LHCN-M2 (cell line): ENCODE measurements at places on chromosomes 11 and 22. TPM values are rescaled to one million over a fixed set of nuclear protein-coding genes. Genes with fewer than 3 reads are reported as not detected.

MEN1 gene
- 19.8 and 25.3 TPM in 2 replicates for total RNA-seq

- DNase-seq = no peak
Measured at GRCh38 chr11:111601636-111601978, 642 bp upstream of the SIK2 start.

DHCR7 gene
- 26.9 and 36.2 TPM in 2 replicates for total RNA-seq

- no peak for DNase-seq
Measured at GRCh38 chr22:46672731-46673130, 52.5 kb downstream of the GRAMD4 start.

DNA sequence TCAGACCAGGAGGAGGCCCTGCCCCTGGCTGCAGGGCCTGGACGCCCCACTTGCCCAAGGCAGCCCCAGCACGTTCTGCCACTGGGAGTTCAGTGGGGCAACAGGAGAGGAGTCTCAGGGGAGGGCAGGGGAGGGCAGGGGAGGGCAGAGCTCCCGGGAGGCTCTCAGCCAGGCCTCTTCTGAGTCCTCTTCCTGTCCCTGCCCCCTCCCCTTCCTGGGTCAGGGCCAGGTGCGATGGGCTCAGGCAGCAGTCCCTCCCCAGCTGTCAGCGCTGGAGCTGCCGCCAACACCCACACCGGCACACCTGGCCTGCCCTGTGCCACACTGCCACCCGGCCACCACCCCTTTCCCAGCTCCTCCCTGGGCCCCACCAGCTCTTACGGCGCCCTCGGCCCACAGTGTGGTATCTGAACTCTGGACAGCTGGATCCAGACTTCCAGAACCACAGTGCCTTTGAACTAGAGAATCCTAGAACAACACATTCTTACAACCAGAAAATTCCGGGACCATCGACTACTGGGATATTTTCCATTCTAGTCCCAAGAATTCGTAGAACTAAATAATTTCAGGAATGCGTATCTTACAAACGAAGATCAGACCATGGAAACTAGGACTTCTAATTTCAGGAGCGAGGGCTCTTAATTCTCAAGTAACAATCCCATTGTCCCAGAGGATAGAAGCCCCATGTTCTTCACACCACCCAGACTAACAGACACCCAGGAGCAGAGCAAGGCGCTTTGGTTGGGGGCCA lies 21.8 kb downstream of the RPL3 start:
- no peak for DNase-seq

GRCh38 chr11:63549411-63549810 lies 12.8 kb downstream of the PLAAT4 start:
- no peak for DNase-seq

GRCh38 chr11:10818594-10818993 lies 9.9 kb upstream of the EIF4G2 start:
- peak; percentile 95 for DNase-seq

SCGB1A1 gene
- total RNA-seq = not detected in 2 replicates

GRCh38 chr22:40960145-40960544 lies 9.0 kb downstream of the RBX1 start:
- DNase-seq = no peak

- DNase-seq = no peak
Measured at GRCh38 chr11:66880496-66881450, 23.9 kb downstream of the LRFN4 start.

SGSM1 gene
- not detected in 2 replicates for total RNA-seq

DNA sequence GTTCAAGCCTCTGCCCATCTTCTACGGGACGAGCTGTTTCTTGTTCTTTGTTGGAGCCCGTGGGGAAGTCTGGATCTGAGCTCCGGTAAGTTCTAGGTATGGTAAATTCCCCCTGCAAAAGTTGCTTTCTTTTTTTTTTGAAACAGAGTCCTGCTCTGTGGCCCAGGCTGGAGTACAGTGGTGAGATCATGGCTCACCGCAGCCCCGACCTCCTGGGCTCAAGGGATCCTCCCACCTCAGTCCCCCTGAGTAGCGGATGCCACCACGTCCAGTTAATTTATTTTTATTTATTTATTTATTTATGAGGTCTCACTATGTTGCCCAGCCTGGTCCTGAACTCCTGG lies 35.5 kb upstream of the MOB2 start:
- no peak for DNase-seq

DNA sequence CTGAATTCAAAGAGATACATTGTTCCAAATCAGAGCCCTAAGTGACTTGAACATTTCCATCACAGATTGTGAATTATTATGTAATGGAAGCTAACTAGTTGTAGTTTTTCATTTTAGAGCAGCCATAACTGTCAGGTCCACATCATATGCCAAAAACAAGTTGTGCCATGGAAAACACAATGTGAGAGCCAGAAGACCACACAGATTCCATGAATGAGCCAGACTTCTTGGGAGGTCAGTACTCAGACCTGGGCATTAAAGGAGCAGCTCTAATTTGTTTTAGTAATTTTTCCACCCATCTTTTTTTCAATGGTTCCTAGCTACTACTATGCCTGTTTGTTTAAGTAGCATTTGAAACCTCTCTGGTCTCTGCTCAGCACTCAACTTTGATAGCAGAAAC lies 279.4 kb downstream of the FAT3 start:
- DNase-seq = no peak

- no peak for DNase-seq
Measured at GRCh38 chr11:6778518-6778917, 4.3 kb upstream of the OR2AG1 start.

DNA sequence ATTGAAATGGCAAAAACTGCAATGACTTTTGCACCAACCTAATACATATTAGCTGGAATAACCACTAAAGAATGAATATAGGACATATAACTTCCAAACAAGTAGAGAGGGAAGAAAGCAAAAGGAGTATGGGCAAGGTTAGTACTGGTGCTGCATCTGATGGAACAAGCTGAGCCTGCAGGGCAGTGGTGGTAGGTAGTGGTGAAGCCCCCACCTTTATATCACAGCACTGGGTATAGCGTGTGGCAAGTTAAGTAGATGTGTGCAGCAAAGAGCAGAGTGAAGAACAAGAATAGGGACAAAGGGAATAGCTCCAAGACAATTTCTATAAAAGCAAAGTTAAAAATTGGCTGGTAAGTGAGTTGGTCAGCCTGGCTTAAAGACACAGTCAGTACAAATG lies 62.3 kb downstream of the CTNND1 start:
- DNase-seq = no peak

FIBP gene
- total RNA-seq = 165 and 171 TPM in 2 replicates

GRCh38 chr11:69950621-69951020 lies 127.5 kb upstream of the ANO1 start:
- no peak for DNase-seq

DNA sequence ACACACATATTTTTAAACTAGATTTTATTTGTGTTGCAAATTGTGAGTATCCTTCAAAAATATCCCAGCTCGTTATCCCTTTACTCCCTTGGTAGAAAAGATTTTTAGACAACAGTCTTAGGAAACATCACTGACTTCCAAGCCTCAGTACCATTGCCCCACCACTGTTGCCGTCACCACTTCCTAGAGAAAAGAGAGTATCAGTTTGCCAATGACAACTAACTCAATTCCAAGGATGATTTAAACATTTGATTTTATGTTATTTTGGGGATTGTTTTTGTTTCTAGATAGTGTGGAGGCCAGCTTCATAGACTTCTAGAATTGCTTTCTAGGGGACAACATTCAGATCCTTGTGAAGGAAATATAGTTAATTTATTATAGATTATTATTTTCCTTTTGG lies 274.0 kb upstream of the MPPED2 start:
- DNase-seq = no peak

SMIM35 gene
- not detected in 2 replicates for total RNA-seq

GRCh38 chr11:115421352-115421991 lies 82.7 kb downstream of the CADM1 start:
- DNase-seq = no peak

OR4C6 gene
- total RNA-seq = not detected in 2 replicates

RASGRP2 gene
- 0.23 TPM in 1 of 2 replicates, not detected in the other for total RNA-seq

GRCh38 chr11:131637469-131638175 lies 267.2 kb downstream of the NTM start:
- DNase-seq = peak; percentile 52

DNA sequence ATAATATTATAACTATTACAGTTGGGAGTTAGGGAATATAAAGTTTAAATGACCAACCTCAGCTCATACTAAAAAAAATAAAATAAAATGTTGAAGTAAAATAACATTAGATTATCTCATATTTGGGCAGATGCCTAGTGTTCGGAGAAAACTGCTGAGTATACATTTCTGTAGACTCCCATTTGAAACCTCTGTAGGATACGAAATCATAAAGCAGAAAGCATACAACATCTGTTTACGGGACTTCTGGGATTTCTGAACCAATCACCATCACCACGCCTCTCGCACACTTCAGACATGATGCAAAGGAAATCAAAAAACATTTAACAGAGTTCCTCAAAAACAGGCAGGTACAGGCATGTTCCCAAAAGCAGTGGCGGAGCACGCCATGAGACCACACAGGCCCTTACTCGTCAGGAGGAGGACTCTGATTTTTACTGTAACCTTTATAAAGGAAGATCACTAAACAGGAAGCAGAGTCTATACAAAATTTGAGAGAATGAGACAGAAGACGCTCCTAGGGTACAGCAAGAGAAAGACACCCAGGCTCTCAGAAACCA lies 8.6 kb downstream of the ZNF195 start:
- DNase-seq = no peak

ANGPTL5 gene
- total RNA-seq = not detected in 2 replicates

- DNase-seq = peak; percentile 59
Measured at GRCh38 chr11:72684236-72684912, 10.2 kb upstream of the PDE2A start.

- no peak for DNase-seq
Measured at GRCh38 chr11:62613291-62613778, 278 bp downstream of the ROM1 start.

KCNJ11 gene
- total RNA-seq = 0.11 and 0.13 TPM in 2 replicates

- peak; percentile 75 for DNase-seq
Measured at GRCh38 chr22:31292236-31292989, at the start of gene PIK3IP1. PIK3IP1 (minus strand) TSS chr22:31292488; CDS start chr22:31292344, 144 bp downstream.

KCNK4 gene
- total RNA-seq = not detected in 2 replicates

DNA sequence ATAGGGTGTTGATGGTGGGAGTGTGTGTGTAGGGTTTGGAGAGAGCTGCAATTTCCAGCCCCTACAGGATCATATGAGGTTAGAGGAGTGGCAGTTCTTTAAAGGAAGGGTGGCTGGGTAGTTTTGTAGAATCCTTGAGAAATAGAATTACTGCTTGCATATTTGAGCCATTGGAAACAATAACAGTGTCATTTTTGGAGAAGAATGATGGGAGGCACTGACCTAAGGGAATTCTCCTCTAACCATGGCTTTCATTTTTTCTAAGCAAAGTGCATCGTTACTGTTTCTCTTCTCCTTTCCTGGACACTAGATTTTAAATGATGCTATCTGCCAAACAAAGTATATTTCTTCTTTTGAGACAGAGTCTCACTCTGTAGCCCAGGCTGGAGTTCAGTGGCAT lies 66.9 kb upstream of the RRM1 start:
- DNase-seq = no peak

DNA sequence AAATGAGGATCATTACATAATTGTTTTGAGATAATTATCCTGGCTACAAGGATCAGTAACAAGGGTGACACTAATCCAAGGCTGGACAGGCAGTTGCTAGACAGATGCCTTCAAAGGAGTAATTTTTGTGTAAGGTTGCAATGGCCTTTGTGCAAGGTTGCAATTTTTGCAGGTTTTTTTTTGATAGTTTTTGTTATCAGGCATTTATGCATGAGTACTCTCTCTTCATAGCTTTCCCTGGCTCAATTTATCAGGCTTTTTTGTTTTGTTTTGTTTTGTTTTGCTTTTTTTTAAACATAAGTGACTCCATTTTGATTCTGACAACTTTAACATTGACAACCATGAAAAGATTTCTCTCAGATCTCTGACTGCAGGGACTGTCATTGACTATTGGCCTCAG lies 110.2 kb downstream of the SWAP70 start:
- DNase-seq = no peak

DNA sequence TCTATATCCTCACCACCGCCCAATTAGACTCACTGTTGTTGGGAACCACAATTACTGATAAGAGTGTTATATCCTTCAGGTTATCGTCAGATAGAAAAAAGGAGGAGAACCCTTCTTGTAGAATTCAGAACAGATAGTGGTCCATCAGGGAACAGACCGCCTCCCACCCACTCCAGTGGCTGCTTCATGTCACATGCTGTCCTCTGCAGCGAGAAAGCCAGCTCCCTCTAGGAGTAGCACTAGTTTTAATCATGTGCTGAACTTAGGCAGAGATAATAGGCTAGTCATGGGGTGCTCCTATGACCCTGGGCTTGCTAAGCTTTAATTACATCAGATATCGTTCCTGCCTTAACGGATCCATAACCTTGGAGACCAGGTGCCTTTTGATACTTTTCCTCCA lies 51.5 kb upstream of the RAB1B start:
- no peak for DNase-seq

SYT12 gene
- not detected in 2 replicates for total RNA-seq

DNA sequence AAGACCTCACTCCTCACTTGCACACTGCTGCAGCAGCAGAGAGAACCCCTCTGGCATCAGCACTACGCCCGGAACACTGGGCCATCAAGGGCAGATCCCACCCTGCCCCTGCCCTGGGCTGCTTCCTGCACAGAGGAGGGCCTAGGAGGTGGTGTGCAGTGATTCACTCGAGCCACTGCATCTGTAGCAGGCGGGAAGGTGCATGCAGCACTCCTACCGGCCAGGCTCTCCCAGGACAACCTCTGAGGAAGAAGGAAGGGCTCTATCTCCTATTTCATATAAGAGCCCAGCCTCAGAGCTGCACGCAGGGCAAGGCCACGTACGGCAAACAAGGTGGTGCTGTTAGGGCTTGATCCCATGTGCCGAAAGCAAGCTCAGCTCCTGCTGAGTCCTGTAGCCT lies 14.2 kb downstream of the RANGAP1 start:
- DNase-seq = no peak

PIH1D2 gene
- total RNA-seq = 1.5 and 2.0 TPM in 2 replicates

FAT3 gene
- total RNA-seq = under 0.01 and 0.06 TPM in 2 replicates

ANO3 gene
- total RNA-seq = not detected in 2 replicates

GRCh38 chr22:24901448-24901847 lies 45.0 kb downstream of the LHFPL7 start:
- no peak for DNase-seq
